LNCaP clone FGC (cell line): ENCODE measurements at places on chromosomes 6 and 20.

DNA sequence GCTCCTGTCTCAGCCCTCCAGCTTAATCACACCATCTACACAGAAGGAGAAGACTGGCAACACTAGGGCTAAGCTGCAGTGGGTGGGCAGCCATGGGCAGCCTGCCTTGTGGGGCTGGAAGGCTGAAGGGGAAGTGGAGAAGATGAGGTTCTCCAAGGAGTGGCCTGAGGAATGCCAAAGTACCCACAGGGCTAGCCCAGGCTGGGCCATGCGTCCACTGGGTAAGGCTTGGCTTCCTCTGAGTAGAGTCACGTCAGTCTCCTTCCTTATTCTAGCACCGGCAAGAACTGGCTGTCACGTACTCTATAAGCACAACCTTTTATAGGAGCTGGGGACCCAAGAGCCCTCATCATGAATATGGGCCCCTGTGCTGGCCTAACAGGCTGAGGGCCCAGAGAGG, 110.6 kb upstream of the SIRPA start:
- no peak for DNase-seq

DNA sequence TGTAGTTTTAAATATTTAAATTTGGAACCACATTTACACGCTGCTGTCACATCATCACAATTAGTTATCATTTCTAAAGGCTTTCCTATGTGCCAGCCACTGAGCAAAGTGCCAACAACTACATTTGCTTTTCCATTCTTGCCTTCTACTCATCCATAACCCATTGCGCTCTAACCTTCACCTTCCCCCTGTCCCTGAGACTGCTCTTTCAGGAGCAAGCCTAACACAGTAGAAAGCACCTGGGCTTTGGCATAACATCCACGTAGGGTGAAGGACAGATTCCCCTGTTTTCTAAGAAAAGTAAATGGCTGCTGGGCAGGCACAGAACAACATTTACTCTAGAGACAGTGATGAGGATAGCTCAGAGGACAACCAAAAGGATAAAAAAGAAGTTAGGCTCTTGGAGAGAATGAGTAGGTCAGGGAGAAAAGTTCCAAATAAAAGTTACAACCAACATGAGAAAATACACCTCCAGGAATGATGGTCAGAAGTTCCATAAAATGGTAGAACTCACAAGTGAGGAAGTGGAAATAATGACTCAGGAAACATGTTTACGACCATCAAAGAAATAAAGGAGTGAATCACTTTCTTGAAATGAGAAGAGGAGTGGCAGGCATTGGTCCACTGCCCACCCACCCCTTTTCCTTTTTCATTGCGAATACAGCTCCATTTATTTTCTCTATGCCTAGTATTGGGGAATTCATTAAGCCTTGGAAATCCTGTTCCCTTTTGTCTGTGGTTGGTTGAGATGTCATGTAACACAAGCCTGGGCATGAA, 77.2 kb downstream of the PFDN4 start:
- no peak for DNase-seq

GRCh38 chr6:116370760-116371119, at the start of gene DSE:
Gene DSE, plus strand, starts transcription at chr6:116370947. Its CDS starts 28,304 bp downstream, at chr6:116399251.
- DNase-seq = no peak

GRCh38 chr6:151004383-151005024, 139.0 kb downstream of the MTHFD1L start:
- peak; percentile 94 for DNase-seq

- DNase-seq = peak; percentile 25
Measured at GRCh38 chr20:17497821-17498580, 33.2 kb downstream of the BFSP1 start.

DNA sequence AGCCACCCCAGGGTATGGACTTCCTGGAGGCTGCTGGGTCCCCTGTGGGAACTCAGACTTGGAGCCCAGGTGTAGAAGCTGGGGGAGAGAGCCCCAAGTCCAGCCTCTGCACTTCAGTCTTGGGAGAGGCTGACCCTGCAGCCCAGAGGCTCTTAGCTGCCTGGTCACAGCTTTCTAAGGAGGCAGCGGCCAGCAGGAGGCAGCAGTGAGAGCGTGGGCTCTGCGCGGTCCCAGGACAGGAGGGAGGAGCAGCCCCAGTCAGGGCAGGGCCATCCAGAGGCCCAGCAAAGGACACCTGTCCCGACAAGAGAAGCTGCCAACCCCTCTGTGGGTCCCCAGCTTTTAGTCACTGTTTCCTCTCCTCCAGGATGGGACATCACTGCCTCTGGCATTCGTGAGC, 9.4 kb downstream of the TREML2 start:
- no peak for DNase-seq

- DNase-seq = no peak
Measured at GRCh38 chr20:44649126-44649525, 2.4 kb downstream of the ADA start.

DNA sequence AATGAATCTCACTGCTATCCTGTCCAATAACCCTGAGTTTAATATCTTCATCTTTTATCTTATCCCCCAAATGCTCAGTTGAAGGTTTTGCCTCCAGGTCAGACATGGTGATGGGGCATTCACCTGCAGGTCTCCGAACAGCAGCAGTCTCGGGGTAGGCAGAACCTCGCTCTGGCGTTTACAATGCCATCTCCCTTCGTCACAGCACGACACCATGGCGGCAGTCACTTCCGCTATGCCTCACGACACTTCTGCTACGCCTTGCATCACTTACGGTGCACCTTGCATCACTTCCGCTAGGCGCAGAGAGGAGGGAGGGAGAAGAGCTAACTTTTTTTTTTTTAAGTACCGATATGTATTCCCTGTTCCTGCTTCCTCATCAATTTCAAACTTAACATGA, 194.9 kb downstream of the BCAS1 start:
- no peak for DNase-seq
